Naive thymus-derived CD8-positive, alpha-beta T cell (primary cell): ENCODE measurements at places on chromosomes 1 and 21. TPM values are rescaled to one million over a fixed set of nuclear protein-coding genes. Genes with fewer than 3 reads are reported as not detected.

- no peak for DNase-seq
Observed at GRCh38 chr1:29984862-29985605, 738.4 kb downstream of the MATN1 start.

DNA sequence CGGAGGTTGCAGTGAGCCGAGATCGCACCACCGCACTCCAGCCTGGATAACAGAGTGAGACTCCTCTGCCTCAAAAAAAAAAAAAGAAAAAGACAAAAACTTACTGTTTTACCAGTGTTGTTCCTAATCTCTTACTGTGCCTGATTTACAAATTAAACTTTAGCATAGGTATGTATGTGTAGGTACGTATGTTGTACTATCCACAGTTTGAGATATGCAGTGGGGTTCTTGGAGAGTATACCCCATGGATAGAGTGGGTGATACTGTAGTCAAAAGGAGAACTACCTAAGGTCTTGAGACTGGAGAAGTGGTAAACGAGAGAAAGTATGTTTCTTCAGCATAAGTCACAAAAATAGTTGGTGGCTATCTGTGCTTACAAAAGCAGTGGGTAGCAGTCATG is 38.6 kb downstream of the RNF11 start:
- DNase-seq: no peak

DNA sequence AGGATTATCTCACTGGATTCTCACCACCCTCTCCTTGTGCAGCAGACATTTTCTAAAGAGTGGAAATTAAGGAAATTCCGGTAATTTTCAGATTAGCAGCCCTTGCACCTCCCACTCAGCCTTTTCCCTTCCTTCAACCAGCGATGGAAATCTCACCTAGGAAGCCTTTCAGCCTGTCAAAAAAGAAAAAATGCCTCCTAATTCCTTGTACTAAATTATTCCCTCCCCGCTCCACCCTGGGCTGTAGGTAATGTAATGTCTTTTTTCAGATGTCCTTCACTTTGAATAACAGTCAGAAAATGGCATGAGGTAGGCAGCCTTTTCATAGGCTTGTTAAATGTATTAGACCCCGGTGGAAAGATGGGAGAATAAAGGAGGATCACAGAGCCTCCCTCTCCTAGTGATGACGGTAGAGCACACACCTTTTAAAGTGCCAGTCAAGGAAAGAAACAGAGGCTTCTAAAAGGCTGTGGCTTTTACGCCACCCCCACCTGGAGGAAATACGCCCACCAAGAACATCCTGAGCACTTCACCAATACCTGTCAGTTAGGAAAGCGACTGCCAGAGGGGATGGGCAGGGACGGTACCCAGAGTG is 62.8 kb upstream of the NEK2 start:
- no peak for DNase-seq

The TDRD5 gene
- not detected for polyA plus RNA-seq

The PAFAH2 gene
- 17.3 TPM for polyA plus RNA-seq

The ECE1 gene
- polyA plus RNA-seq: 20.5 TPM
